NCI-H226 (cell line): ENCODE measurements at places on chromosomes 7 and 10.

GRCh38 chr7:17564678-17565212 lies 266.3 kb downstream of the AHR start:
- peak; percentile 33 for DNase-seq

DNA sequence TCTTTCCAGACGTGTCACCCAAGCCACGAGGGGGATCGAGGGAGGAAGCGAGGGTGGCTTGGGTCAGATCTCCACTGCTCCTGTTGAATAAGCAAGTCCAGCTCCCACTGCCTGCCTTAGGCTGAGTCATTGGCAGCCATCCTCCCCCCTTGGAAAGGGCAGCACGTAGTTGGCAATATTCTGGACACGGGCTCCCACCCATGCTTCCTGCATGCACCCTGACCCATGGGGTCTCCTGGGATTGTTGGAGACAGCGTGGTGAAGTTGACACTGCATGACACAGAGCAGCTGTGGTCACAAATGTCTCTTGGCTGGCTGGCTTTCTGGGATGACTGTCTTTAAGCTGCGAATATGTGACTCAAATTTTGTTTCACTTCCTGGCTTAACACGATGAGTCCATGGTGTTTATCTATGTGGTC lies 11.2 kb downstream of the BTBD16 start:
- DNase-seq = no peak

GRCh38 chr7:149498811-149499210 lies 1.2 kb upstream of the ZNF746 start:
- DNase-seq = no peak

DNA sequence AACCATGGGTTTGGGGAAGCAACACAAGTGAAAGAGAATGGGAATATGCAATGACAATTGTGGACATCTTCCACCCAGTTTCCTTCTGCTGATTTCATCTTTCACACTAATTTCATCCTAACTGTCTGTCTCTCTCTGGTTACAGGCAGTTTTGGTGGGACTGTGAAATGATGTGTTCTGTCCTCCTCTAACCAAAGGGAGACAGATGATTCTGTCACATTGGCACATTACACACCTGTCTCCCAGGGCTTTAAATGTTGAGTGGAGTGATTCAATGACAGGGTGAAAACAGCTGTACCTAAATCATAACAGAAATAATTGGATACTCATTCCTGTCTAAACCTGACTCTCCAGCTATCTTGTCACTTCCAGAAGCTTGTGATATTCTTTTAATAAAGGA lies 60.0 kb downstream of the DGKB start:
- DNase-seq = no peak

DNA sequence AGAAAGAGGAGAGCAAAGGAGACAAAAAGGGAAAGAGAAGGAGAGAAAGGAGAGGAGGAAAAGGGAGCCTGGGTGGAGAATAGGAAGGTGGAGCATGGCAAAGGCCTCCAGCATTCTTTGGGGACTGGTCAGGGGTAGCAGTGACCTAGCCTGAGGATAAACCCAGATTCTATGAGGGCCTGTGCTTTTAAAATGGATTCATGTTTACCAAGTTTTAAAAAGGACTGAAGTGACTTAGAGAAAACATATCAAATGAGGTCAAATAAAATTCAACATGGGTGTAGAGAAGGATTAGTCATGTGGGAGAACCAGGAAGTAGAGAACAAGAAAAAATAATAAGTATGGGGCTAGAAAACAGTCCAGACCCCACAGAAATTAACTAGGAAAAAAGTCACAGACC lies 20.7 kb downstream of the CREB3L2 start:
- DNase-seq = no peak

DNA sequence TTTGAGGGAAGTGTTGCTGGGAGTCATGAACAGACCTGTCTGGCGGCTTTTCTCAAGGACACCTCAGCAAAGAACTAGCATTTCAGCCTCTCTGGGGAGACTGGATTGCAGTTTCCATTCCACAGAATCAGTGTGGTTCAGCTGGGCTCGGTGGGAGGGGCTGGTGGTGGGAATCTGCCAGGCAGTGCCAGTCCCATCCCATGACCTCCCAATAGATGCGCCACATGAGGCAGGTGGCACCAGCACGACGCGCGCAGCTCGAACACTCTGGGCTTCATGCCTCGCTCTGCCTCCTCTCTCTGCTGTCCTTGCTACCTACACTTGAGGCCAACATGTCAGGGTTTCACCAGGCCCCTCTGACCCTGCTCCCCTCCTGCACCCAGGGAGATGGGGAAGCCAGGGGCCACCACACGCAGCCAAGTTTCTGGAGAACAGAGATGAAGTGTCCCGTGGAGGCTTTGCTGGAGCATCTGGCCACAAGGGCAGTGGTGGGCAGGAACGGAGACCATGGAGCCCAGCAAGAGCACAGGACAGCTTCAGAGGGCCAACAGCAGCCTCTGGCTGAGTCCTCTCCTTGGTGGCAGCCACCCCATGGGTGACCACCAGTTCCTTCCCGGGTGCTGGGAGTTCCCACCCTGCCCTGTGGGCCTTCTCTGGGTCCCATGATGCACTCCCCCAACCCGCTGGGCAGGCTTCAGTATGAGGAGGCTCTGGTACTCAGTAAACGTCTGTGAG lies 2.3 kb downstream of the NACAD start:
- DNase-seq = no peak

- peak; percentile 17 for DNase-seq
Measured at GRCh38 chr7:33262476-33262875, 133.1 kb downstream of the BBS9 start.

DNA sequence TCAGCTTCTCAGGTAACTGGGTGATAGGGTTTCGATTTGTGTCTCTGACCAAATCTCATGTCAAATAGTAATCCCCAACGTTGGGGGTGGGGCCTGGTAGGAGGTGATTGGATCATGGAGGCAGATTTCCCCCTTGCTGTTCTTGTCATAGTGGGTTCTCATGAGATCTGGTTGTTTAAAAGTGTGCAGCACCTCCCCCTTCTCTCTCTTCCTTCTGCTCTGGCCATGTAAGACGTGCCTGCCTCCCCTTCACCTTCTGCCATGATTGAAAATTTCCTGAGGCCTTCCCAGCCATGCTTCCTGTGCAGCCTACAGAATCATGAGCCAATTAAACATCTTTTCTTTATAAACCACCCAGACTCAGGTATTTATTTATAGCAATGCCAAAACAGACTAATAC lies 21.9 kb upstream of the SMURF1 start:
- DNase-seq = no peak

DNA sequence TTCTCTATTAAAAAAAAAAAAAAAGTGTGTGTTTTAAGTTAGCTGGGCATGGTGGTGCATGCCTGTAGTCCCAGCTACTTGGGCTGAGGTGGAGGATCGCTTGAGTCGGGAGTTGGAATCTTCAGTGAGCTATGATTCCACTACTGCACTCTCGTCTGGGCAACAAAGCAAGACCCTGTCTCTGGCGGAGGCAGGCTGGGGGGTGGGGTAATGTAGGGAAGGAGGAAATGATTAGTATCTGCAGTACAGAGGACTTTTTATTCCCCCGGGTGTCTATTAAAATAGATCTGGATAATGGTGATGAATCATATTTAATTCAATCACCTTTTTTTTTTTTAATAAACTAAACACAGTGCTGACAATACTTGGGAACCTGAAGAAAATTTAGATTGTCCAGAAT lies 6.5 kb downstream of the CBX3 start:
- no peak for DNase-seq

DNA sequence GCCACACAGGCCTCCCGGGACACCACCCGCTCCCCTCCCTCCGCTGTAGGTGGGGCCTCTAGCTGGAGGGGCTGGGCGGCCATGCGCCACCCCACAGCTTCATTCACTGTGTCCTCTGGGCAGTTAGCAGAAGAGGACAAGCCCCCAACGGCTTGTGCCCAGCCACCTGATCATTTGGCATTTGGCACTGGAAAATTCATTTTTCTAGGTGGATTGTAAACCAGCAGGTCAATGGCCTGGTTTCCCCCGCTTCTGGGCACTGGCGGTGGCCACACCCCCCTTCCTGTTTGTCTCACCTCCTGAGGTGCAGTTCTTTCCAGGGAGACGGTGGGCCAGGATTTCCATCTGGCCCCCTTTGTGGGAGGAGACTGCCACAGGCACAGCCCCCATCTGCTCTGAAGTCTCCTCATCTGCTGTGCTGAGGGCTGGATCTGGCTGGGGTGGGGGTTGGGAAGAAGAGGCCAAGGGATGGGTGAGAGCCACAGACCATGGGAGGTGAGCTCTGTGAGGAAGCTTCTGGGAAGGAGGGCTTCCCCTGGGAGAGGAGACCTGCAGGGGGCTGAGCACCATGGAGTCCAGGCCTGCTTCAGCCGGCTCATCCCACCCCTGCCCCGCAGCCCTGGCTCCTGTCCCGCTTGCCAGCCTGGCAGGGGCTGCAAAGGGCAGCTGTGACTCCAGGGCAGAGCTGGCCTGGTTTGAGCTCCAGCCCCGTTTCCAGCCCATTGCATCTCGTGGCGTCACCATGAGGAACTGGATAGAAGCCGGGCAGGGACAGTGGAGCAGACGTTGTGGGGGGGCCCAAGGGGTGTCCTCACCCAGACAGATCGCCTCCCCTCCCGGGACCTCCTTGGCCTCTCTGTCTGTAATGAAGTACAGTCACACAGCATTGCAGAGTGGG lies 40.1 kb upstream of the SLC29A3 start:
- no peak for DNase-seq

DNA sequence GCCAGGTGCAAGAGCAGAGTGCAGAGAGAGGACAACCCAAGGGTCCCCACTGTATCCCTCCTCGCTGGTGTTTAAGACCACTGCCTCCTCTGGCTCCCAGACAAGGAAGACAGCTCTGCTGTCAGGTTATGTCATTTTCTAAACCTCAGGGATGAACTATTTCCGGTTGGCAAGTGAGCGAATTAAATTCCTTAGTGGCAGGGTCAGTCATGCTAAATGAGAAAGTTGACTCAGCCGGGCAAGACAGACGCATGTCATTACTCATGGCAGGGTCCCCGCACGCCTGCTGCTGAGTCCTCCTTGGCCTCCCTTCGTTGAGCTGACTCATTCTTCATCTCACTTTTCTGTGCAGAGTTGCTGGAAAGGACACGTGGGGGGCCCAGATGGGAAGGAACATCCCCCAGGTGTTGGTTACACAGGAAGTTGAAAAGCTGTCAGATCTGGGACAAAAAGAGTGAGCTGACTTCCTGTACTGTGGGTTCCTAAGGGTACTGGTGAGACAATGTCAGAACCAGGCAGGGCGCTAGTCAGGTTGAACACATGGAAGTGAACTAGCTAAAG lies 47.1 kb upstream of the UCN3 start:
- DNase-seq = peak; percentile 73

DNA sequence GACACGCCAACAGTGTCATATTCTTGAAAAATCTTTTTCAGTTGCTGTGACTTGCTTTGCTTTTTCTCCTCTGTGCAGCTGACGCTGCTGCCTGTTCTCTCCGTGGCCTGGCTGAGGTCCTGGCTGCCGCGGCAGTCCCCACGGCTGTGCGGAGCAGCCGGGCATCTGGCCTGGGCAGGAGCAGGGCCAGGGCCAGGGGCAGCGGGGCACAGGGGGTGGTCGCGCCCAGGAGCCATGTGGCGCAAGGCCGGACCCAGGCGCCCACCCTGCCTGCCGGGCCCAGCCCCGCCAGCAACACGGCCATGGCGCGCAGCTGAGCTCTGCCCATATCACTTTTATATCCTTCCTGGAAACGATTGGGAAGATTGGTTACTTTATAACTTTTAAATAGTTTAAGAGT lies 109.4 kb upstream of the ACBD5 start:
- DNase-seq = no peak

DNA sequence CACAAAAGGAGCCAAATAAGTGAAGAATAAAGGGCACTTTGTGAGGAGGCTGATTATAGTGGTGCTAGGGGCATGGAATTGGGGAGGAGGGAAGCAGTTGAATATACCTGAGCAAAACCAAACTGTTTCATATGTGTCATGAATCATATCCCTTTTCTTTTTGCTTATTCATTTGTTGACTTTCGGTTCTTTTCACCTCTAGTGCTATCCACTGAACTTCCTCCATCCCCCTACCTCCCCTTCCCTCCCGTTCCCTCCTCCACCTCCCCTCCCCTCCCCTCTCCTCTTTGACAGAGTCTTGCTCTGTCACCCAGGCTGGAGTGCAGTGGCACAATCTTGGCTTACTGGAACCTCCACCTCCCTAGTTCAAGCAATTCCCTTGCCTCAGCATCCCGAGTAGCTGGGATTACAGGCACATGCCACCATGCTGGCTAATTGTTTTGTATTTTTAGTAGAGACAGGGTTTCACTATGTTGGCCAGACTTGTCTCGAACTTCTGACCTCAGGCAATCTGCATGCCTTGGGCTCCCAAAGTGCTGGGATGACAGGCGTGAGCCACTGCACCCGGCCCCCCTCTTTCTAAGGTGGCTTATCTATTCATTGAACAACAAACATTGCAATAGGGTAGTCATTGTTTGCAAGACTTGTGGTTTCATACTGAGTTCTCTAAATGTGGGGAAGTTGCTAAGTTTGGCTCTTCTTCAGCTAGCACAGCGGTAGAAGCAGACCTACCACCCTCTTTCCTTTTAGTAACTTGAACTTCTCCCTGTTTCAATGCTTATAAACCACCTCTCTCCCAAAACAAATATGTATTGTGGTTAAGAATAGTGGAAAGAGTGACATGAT lies 150.4 kb upstream of the PRPS1L1 start:
- peak; percentile 54 for DNase-seq

DNA sequence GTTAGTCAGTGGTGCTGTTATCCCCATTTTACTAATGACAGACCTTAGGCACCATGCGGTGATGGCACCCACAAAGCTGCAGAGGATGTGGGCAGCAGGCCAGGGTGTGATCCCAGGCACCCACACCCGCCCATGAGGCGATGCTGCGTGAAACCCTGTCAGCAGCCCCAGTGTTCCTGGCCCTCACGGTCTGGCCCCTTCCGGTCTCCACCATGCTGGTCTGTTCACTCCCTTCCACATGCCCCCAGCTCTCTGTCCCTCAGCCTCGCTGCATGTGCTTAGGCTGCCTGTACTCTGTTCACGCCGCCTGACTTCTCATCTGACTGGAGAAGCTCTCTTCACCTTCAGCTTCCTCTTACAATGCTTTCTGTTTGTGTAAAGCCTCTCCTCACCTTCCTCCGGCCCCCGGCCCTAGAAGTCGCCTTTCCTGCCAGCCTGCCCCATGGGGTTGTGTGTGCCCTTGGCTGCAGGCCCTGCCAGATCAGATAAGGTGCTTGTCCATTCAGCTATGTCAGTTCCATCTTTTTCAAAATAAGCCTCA lies 17.6 kb upstream of the ORAI2 start:
- DNase-seq = no peak

DNA sequence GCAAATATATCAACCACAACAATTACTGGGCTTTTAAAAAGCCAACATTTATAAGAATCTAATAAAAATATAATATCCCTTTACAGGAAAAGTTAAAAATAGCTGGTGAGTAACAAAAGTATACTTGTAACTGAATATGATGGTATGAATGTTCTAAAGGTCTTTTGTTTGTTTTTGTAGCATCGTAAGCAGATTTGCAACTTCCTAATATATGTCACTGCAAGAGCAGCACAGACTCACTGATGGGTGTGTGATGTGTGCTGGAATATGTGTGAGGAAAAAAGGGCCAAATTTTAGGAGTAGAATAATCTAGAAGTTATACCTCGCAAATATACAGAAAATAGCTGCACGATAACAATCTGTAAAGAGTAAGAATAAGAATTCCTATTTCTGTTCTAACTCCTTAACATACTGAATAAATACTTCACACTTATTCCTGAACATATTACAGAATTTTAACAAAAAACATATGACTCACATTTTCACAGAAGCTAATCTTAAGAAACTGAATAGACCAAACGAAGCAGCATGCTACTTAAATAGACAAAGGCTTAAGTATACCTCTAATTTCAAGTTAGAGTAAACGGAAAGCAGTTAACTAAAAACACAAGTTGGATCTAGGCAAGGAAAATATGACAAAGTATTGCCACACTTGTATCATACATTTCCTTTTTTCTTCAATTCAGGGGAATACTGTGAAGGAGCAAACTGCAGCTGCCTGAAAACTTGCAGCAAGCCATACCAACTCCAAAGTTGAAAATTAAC lies 9.6 kb downstream of the ETV1 start:
- DNase-seq = no peak
